ENCODE measurements at places on chromosomes 11 and 22. TPM values are rescaled to one million over a fixed set of nuclear protein-coding genes. Genes with fewer than 3 reads are reported as not detected.
A peak's percentile ranks its signal among the peaks of the same experiment; 100 is the strongest.

DNA sequence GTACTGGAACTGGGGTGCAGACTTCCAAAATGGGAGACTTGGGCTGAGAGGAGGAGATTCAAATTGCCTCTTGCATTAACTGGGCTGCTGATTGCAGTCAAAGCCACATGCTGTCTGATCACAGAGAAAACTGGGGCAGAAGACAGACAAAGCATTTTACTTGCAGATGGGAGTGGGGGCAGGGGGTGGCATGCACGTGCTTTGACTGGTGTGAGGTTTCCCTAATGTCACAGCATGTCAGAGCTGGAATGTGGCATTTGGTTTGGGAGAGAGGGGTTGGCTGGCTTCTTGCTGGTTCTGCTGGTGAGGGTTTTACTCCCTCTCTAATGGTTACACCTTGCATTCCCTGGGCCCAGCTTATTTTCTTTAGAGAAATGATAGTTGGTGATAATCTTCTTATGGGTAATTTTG is 2.9 kb downstream of the TUB start:
- no peak for DNase-seq
- H3K27me3 ChIP-seq: peaks cover 34% of the 10 kb centered on the region
- H3K27ac ChIP-seq: no peak overlapping the region

DNA sequence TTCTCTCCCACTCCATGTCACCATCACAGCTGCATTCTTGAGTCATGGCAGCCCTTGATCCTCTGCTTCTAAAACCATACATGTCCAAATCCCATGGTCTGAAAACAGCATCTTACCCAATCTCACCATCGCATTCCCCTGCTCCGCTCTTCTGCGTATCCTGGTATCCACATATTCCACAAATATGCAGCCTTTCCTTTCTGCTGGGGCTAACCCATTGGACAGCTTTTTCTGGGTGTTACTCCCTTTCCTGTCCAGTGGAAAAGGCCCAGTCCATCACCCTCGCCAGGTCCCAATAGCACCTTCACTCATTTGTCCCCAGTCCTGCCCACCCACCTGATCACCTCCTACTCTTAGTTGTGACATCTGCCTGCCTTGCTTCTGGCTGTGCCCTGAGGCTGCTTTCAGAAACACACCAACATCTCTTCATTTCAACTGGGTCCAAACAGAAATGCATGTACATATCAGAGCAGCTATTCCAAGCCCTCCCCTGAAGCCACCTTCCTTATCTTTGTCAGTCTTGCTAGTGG is 237.6 kb upstream of the TBCEL start:
- H3K27me3 ChIP-seq: no peaks in the 10 kb centered on the region
- H3K4me1 ChIP-seq: no peaks in the 10 kb centered on the region
- no peak overlapping the region for H3K27ac ChIP-seq
- H3K36me3 ChIP-seq: no peaks in the 10 kb centered on the region
- H3K4me3 ChIP-seq: no peak overlapping the region
- DNase-seq: no peak

- H3K27me3 ChIP-seq: peaks cover 21% of the 10 kb centered on the region
- no peak for DNase-seq
- H3K27ac ChIP-seq: no peak overlapping the region
- H3K4me1 ChIP-seq: peaks cover 41% of the 10 kb centered on the region
- no peaks in the 10 kb centered on the region for H3K36me3 ChIP-seq
- no peak overlapping the region for H3K4me3 ChIP-seq
These were observed 46.9 kb downstream of the OR4D9 start for GRCh38 chr11:59558270-59558643.

- DNase-seq: no peak
- H3K27me3 ChIP-seq: no peaks in the 10 kb centered on the region
- no peak overlapping the region for H3K27ac ChIP-seq
- no peak overlapping the region for H3K4me3 ChIP-seq
- peaks cover 41% of the 10 kb centered on the region for H3K36me3 ChIP-seq
These were observed 6.1 kb downstream of the MYH9 start for GRCh38 chr22:36381513-36382128.

GRCh38 chr11:73387594-73388264 is 11.5 kb downstream of the RELT start:
- H3K4me1 ChIP-seq: peaks cover 63% of the 10 kb centered on the region
- no peak overlapping the region for H3K4me3 ChIP-seq
- H3K36me3 ChIP-seq: peaks cover 14% of the 10 kb centered on the region
- H3K27ac ChIP-seq: peak overlapping the region; percentile 91
- H3K27me3 ChIP-seq: no peaks in the 10 kb centered on the region
- DNase-seq: no peak

- H3K27ac ChIP-seq: peak overlapping the region; percentile 74
- peak; percentile 16 for DNase-seq
- peaks cover 39% of the 10 kb centered on the region for H3K4me1 ChIP-seq
- H3K36me3 ChIP-seq: no peaks in the 10 kb centered on the region
These were observed 557 bp downstream of the GTPBP1 start for GRCh38 chr22:38706101-38706900.

GRCh38 chr22:26709617-26710390 is 52.4 kb downstream of the MIAT start:
- H3K27ac ChIP-seq: no peak overlapping the region
- H3K36me3 ChIP-seq: peaks cover 6% of the 10 kb centered on the region
- no peak overlapping the region for H3K4me3 ChIP-seq
- H3K27me3 ChIP-seq: no peaks in the 10 kb centered on the region
- H3K4me1 ChIP-seq: peaks cover 5% of the 10 kb centered on the region

- DNase-seq: no peak
- H3K27me3 ChIP-seq: no peaks in the 10 kb centered on the region
- H3K4me1 ChIP-seq: no peaks in the 10 kb centered on the region
- H3K4me3 ChIP-seq: no peak overlapping the region
These were observed 26.3 kb downstream of the RNF141 start for GRCh38 chr11:10514709-10515108.

DNA sequence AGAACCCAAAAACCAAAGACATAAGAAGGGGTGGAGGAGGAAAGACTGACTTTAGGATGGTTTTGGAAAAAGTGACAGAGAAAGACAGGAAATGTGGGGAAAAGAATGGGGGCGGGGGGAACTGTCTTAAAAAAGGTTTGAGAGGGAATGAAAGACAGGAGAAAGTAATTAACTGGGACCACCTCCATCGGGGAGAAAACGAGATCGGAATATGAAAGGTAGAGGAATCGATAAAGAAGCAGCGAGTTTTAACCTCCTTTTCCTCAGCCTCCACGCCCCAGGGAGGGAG is 524 bp downstream of the MTMR2 start:
- peak overlapping the region; percentile 77 for H3K4me3 ChIP-seq
- H3K36me3 ChIP-seq: no peaks in the 10 kb centered on the region
- peak overlapping the region; percentile 77 for H3K27ac ChIP-seq
- DNase-seq: no peak

DNA sequence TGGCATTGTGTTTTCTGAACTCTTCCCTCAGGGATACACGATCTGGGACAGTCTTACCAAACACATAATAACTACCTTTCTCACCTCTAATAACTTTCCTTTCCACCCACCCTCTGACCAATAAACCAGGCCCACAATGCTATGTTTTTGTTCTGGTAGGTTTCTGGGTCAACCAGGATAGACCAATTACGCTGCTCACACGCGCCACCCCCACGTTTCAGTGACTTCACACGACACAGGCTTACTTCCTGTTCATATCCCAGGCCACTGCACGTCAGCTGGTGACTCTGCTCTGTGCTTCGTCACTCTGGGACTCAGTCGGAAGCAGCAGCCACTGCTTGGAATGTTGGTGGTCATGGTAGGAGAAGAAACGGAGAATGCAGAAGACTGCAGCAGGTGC is 2.5 kb downstream of the KRTAP5-4 start:
- H3K4me3 ChIP-seq: no peak overlapping the region
- no peak for DNase-seq
- no peaks in the 10 kb centered on the region for H3K4me1 ChIP-seq
- H3K27me3 ChIP-seq: peaks cover 3% of the 10 kb centered on the region
- no peaks in the 10 kb centered on the region for H3K36me3 ChIP-seq
- no peak overlapping the region for H3K27ac ChIP-seq

DNA sequence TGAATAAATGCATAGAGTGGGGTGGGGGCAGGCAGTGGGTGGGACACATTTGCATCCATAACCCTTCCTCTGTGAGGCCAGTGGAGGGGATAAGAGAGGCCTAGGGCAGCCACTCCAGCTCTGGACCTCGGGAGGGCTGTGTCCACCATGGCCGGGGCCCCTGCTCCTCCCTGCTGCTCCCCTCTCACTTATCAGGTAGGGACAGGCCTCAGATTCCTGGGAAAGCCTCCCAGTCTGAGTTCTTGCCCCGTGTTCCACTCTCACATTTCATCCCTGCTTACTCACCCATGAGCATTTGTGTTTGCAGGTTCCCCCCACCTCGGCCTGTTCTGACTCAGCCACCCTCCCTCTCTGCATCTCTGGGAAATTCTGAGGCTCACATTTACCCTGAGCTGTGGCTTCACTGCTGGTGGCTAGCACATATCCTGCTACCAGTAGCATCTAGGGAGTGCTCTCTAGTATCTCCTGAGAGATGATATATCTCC is 128.7 kb upstream of the TOP3B start:
- H3K27ac ChIP-seq: no peak overlapping the region
- no peaks in the 10 kb centered on the region for H3K27me3 ChIP-seq
- H3K36me3 ChIP-seq: no peaks in the 10 kb centered on the region
- DNase-seq: no peak

DNA sequence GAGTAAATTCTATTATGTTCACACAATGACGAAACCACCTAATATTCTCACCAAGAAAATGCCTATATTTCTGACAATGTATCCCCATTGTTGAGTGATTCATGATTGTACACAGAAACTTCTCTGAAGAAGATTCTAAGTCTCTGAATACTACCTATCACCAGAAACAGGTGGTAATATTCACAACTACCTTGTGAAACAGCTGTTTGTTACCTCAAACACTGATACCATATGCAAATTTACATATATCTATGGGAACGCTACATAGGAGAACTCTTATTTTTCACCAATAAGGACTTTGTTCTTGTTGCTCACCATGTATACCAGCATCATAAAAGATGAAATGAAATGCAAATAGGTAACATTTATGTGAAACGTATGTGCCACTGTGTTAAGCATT is 59.3 kb downstream of the PDGFD start:
- H3K4me3 ChIP-seq: no peak overlapping the region
- H3K4me1 ChIP-seq: no peaks in the 10 kb centered on the region
- no peaks in the 10 kb centered on the region for H3K27me3 ChIP-seq
- H3K27ac ChIP-seq: no peak overlapping the region

DNA sequence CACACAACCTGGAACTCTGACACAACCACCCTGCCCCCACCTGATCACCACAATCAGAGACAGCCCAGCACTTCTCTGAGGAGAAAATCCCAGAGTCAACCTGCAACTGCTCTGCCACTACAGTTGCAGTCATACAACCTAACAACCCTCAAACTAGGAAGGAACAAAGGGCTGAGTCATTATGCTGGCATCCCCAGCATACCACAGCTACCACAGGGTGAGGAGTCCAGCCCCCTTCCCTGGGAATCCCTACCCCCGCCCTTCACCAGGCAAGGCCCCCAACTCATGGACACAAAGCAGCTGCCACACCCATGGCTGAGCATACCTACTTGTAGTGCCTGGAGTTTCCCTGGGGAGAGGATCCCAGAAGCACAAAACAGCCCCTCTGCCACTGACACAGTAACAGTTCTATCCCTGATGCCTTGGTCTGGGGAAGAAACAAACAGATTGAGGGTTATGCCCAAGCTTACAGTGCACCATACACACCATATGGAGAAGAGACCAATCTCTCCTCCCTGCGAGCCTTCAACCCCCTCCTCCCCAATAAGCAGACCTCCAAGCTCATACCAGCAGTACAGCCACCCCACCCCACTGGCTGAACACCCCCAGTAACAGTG is 68.5 kb upstream of the C11orf58 start:
- no peak for DNase-seq
- no peak overlapping the region for H3K4me3 ChIP-seq
- H3K27me3 ChIP-seq: no peaks in the 10 kb centered on the region
- H3K36me3 ChIP-seq: no peaks in the 10 kb centered on the region

OR4A5 gene
- not detected for total RNA-seq

SEPTIN3 gene
- 0.90 TPM for total RNA-seq

SMTNL1 gene
- total RNA-seq: 0.05 TPM

NKAPD1 gene
- 27.0 TPM for total RNA-seq

MMP3 gene
- 0.28 TPM for total RNA-seq

LRRC4C gene
- 1.6 TPM for total RNA-seq

Data from thymus (tissue), 14 donors.